ENCODE measurements at places on chromosomes 3 and 15. TPM values are rescaled to one million over a fixed set of nuclear protein-coding genes. Genes with fewer than 3 reads are reported as not detected.

The RAB27A gene
- 80.1 TPM for total RNA-seq

The NDN gene
- total RNA-seq = 3.5 TPM

DNA sequence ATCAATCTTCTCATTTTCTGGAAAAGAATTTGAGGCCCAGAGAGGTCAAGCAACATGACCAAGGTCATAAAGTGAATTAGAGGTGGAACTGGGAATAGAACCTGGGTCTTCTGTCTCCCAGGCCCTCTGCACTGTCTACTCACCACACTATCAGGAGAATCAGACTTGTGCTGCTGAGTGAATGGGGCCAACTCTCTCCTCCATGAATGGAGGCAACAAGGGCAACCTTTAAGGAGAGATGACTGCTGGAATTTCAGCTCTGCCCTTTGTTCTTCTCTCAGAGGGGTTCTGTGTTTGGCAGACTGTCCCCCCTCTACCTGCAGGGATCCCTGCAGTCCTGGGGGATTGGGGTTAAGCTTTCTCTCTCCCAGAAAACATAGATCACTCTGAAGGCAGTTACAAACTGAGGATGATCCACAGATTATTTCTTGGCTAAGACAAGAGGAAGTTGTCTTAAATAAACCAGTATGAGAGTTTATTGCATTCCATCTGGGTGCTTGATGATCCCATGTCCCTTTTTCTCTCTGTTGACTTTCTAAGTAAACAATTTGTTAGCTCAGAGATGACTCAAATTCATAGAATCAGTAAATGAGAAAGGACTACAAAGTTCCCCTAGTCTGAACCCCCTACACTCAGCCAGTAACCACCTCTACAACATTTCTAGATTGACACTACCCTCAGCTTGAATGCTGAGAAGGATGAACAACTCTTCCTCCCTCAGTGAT, 99.0 kb upstream of the LIPC start:
- DNase-seq = no peak

The C3orf20 gene
- total RNA-seq = 0.25 TPM

DNA sequence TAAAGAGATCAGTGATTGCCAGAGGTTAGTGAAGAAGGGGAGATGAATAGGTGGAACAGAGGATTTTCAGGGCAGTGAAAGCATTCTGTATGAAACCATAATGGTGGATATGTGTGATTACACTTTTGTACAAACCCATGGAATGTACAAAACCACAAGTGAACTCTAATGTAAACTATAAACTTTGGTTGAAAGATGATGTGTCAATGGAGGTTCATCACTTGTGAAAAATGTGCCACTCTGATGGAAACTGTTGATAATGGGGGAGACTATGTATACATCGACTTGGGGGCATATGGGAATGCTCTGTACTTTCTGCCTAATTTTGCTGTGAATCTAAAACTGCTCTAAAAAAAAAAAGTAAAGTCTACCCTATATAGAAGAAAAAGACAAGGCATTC, 68.7 kb upstream of the ARHGEF3 start:
- DNase-seq = no peak

The HRG gene
- total RNA-seq = not detected

GRCh38 chr15:49621887-49622286, 1.0 kb downstream of the DTWD1 start:
- no peak for DNase-seq

GRCh38 chr3:40124918-40125317, 184.6 kb upstream of the EIF1B start:
- no peak for DNase-seq

- DNase-seq = no peak
Measured at GRCh38 chr3:165768680-165769079, 68.5 kb downstream of the BCHE start.

- no peak for DNase-seq
Measured at GRCh38 chr3:63029921-63030320, 154.7 kb upstream of the CADPS start.

DNA sequence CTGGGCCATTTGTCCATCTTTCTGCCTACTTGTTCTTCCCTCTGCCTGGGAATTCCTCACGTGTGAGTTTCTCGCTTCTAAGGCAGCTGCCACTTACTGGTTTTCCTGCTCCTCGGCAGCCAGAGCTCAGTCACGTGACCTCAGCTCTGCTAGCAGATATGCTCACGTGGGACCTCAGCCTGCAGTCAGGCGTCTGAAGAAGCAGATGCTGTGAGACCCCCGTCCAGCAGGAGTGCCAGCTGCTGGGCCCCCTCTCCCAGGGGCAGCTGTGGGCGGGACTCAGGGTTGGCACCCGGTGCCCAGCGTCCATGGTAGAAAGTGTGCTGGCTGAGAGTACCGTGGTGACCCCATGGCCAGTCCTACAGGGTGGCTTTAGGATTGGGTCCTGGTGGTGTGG, 161.3 kb upstream of the TLE3 start:
- DNase-seq = no peak

The OSBPL10 gene
- total RNA-seq = 0.22 TPM

DNA sequence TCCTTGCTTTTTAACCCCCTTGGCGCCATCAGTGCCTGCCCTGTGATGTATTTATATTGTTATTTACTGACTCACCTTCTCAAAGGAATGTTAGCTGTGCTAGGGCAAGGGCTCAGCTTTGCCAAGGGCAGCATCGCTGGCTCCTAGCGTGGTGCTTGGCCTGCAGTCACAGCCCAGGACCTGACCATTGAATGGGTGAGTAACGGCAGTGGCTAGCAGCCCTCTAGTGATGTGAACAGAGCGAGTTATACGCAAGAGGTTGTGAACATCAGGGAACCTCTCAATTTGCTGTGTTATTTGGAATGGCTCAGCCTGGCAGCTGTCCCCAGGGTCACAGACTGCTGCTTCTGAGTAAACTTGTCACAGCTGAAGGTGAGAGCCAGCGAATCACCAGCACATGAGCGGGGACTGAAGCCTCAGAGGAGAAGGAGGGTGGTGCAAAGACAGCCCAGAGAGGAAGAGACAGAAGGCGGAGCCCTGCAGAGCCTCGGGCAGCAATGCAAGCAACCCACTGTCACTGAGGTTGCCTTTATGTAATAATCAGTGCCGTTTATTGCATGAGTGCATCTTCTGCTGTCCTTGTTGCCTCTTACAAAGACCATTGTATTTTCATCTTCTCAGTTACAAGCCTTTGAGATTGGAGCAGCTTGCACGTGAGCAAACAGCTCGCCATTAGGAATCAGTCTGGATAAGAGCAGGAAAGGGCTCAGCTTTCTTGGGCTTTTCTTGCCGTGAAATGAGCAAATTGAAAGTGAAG, 158.3 kb downstream of the SLCO3A1 start:
- DNase-seq = no peak

DNA sequence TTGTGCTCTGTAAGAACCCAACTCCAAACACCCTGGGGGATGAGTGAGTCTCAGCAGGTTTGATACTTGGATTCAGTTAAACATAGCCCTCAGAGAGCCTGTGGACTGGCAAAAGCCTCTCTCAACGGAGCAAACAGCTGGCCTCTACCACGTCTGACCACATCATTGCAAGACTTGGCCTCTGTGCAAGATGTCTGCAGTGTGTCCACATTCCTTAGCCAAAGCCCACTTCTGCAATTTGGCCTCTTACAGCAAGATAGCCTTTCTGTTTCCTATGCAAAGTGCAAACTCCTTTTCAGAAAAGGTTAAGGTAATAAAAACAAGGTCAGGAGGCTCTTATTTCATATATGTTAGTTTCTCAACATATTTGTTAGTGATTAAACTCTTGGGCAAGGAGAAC, 27.9 kb downstream of the FBN1 start:
- DNase-seq = no peak

GRCh38 chr15:77944002-77944867, 133.3 kb downstream of the TBC1D2B start:
- DNase-seq = peak; percentile 56

GRCh38 chr3:76888856-76889255, 151.0 kb upstream of the ROBO2 start:
- DNase-seq = no peak

The FMN1 gene
- total RNA-seq = 0.08 TPM

DNA sequence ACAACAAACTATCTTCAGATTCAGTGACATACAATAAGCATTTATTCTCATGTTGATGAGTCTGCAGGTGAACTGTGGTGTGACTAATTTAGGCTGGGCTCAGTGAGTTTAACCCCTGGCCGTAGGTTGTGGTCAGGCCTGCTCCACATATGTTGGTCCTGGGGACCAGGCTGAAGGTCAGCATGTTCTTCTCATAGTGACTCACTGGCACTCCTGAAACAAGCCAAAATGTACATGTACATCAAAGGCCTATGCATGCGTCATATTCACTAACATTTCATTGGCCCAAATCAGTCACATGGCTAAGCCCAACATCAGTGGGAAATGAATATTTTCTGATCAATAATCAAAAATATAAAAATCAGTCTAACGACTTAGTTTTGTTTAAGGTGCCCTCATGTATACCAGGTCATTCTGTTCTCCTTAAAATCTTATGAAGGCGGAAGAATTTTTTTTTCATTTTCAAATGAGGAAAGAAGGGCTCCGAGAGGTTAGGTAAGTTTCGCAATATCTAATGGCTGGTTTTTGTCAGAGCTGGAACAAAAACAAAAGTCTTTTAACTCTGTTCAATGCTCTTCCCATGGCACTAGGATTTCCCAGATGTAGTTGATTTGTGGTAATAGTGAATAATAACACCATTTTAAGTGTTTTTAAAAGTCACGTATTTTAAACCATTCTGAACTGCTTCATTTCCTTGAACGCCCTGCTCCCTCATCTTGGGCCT, 148.5 kb downstream of the MFSD1 start:
- DNase-seq = no peak

GRCh38 chr3:114709102-114709501, 415.3 kb downstream of the TIGIT start:
- no peak for DNase-seq

- no peak for DNase-seq
Measured at GRCh38 chr3:183430325-183430957, 2.0 kb upstream of the MCF2L2 start.

DNA sequence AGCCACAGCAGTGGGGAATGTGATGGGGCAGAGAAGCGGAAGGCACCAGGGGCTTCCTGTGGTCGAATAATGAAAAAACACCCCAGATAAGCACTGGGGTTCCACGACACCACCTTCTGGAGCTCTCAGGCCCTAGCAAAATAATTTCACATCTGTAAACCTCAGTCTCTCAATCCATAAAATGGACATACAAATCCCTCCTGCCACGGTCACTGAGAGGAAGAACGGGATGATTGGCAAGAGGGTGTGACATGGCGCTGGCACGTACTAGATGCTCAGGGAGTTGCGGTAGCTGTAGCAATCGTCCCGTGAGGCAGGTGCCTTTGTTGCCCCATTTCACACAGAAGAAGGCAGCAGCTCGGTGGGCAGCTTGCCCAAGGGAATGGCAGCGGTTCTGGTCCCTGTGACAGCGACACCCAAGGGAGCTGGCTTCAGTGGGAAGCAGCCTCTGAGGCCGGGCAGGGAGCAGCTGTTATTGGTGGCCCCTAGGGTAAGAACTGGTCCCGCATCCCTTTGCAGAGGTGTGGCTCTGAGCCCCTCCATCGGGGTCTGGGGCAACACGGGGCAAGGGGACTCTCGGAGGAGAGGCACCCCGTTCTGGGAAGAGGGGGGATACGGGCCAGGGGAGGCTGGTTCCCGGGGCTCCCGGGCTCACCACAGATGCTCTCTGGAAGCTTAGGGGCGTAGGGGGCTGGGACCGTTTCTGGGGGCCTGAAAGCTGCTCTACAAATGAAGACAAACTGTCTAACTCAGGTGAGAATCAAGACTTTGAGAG, 114.0 kb upstream of the ALDH1A3 start:
- no peak for DNase-seq

- DNase-seq = no peak
Measured at GRCh38 chr3:105431200-105431599, 64.5 kb downstream of the ALCAM start.

GRCh38 chr3:33071946-33072345, 25.0 kb downstream of the GLB1 start:
- DNase-seq = no peak

GRCh38 chr3:48226939-48227338, 3.6 kb downstream of the CAMP start:
- DNase-seq = no peak

DNA sequence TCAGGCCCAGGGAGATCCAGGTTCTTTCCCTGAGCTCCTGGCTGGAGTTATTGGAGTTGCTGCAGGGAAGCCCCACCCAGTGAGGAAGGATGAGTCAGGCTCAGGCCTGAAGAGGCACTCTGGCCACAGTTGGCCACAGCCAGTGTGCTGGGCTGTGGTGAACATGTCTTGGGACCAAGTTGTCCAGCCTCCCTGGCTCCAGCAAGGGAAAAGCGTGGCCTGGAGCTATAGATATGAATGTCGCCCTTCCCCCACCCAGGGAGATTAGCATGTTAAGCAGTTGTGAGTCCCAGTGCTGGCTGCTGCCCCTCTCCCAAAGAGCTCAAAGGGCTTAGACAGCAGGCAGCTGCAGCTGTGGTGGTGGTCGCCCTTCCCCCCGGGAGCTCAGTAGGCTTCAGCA, 963.2 kb downstream of the ROBO2 start:
- no peak for DNase-seq

- DNase-seq = no peak
Measured at GRCh38 chr3:58269356-58269755, 31.8 kb downstream of the ABHD6 start.

DNA sequence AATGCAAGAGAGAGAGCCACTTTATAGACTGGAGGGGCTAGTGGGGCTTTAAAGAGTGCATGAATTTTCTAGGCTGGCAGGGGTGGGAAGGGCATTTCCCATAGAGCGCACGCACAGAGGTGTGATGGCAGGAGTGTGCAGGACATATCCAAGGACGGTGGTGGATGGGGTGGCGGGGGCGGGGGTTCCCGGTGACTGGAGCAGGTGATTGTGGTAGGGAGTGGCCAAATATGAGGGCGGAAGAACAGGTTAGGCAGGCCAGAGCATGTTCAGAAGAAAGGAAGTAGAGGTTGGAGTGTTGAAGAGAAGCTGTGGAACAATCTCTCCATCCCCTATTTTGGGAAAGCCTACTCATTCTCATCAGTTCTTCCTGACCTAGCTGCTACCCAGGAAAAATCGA, 18.1 kb downstream of the FAM81A start:
- DNase-seq = no peak

The RPL39L gene
- 18.8 TPM for total RNA-seq

The SCG5 gene
- 2.7 TPM for total RNA-seq

The DNAH12 gene
- 0.30 TPM for total RNA-seq

The GOLGA8G gene
- total RNA-seq = not detected

Data from activated naive CD8-positive, alpha-beta T cell treated with anti-CD3 and anti-CD28 coated beads, Interleukin-2, amount 10 ng/mL, durations not matched to agents 7 days and 5 days (primary cell).